Heart right ventricle (tissue), 16 donors: ENCODE measurements at places on chromosomes 2 and 18. TPM values are rescaled to one million over a fixed set of nuclear protein-coding genes. Genes with fewer than 3 reads are reported as not detected.

- H3K36me3 ChIP-seq, result no peaks in the 10 kb centered on the region
- H3K4me3 ChIP-seq, result no peak overlapping the region
- H3K4me1 ChIP-seq, result no peaks in the 10 kb centered on the region
- H3K27ac ChIP-seq, result no peak overlapping the region
These were observed 27.2 kb downstream of the FAHD2B start for GRCh38 chr2:97067279-97068004.

DNA sequence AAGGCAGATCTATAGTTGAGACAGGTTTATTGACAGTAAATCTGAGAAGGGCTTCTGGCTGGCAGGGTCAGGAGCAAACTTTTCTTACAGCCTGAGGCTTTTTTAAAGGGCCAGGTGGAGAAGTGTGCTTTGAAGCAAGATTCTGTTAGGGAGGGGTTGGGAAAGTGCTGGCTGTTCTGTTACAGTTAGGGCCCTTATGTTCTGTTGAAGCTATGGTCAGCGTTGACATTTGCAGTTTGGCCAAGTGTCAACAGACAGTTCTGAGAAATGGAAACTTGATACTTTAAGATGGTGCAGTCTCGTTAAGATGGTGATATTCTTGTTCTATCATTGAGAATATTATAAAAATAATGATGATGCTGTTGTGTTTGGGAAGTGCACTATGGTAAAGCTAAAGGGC, 154.2 kb downstream of the RDH14 start:
- H3K36me3 ChIP-seq, result no peaks in the 10 kb centered on the region
- no peaks in the 10 kb centered on the region for H3K4me1 ChIP-seq
- DNase-seq, result no peak
- no peak overlapping the region for H3K27ac ChIP-seq
- H3K4me3 ChIP-seq, result no peak overlapping the region
- no peaks in the 10 kb centered on the region for H3K27me3 ChIP-seq

DNA sequence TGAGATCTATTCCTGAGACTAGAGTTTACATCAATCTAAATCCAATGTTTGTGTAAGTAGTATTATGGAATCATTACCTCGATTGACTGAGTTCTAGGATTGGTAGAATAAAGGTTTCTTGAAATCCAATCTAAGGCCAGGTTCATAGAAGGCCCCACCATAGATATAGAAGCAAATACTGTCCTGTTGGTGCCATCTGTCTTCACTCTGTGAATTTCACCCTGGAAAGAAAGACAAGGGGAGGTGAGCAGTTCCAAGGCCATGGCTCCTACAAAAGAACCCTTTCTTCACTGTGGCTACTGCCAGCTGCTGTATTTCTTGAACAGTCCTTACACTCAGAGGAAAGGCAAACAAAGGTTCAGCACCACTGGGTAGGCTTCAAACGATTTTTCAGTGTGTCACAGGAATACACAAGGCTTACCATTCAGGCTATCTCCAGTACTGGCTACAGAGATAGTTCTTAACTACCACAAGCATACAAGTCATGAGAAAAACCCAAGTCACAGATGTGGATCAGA, 137.0 kb downstream of the LRP2 start:
- H3K4me3 ChIP-seq, result no peak overlapping the region
- no peaks in the 10 kb centered on the region for H3K4me1 ChIP-seq
- H3K27ac ChIP-seq, result no peak overlapping the region

The ALPG gene
- not detected for total RNA-seq

GRCh38 chr2:105181282-105181681, 60.3 kb upstream of the GPR45 start:
- DNase-seq, result no peak
- H3K4me1 ChIP-seq, result no peaks in the 10 kb centered on the region
- no peak overlapping the region for H3K27ac ChIP-seq
- H3K4me3 ChIP-seq, result no peak overlapping the region

The CDH19 gene
- 13.2 TPM for total RNA-seq

GRCh38 chr2:156659694-156660093, 223.5 kb downstream of the GPD2 start:
- H3K27ac ChIP-seq, result no peak overlapping the region
- H3K36me3 ChIP-seq, result no peaks in the 10 kb centered on the region
- no peak overlapping the region for H3K4me3 ChIP-seq
- H3K4me1 ChIP-seq, result no peaks in the 10 kb centered on the region
- DNase-seq, result no peak

DNA sequence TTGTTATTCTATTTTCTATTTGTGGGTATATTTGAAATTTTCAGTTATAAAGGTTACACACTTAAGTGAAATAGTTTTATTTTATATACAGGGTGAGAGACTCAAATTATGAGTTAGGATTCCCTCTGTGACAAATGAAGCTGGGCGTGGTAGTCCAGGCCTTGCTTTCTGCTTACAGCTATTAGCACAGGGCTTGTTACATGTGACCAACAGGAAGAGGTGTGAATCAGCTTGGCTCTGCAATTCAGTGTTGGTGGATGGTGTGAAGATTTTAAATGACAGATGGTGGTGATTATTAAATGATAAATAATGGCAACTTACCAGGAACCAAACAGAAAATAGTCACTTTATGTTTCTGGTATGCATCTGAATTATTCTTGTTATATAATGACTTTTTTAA, 64.4 kb upstream of the NOSTRIN start:
- no peaks in the 10 kb centered on the region for H3K36me3 ChIP-seq
- DNase-seq, result no peak
- H3K4me3 ChIP-seq, result no peak overlapping the region
- H3K27me3 ChIP-seq, result no peaks in the 10 kb centered on the region

DNA sequence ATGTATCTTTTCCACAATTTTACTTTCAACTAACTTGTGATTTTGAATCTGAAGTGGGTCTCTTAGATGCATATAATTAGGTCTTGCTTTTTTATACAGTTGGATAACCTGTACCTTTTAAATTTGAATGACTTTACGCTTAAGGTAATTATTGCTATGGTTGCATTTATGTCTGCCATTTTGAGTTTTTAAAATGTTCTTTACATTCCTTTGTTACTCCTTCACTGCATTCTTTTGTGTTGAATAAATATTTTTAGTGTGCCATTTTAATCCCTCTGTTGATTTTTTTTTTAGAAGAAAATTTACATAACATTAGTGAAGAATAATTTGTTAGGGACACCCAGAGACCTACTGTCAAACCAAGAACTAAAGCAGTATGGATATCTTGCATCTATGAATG, 65.3 kb downstream of the BIRC6 start:
- peaks cover 18% of the 10 kb centered on the region for H3K36me3 ChIP-seq
- no peaks in the 10 kb centered on the region for H3K27me3 ChIP-seq
- H3K4me3 ChIP-seq, result no peak overlapping the region
- no peak for DNase-seq
- H3K27ac ChIP-seq, result no peak overlapping the region
- H3K4me1 ChIP-seq, result peaks cover 4% of the 10 kb centered on the region

The UGT1A4 gene
- not detected for total RNA-seq

The REG1B gene
- total RNA-seq, result not detected

GRCh38 chr2:64727013-64727767, 73.5 kb upstream of the SERTAD2 start:
- no peak for DNase-seq
- H3K36me3 ChIP-seq, result no peaks in the 10 kb centered on the region
- H3K4me3 ChIP-seq, result peak overlapping the region; percentile 14
- peaks cover 29% of the 10 kb centered on the region for H3K4me1 ChIP-seq
- peak overlapping the region; percentile 9 for H3K27ac ChIP-seq

GRCh38 chr2:140842110-140842509, 1288.7 kb downstream of the LRP1B start:
- H3K27me3 ChIP-seq, result no peaks in the 10 kb centered on the region
- no peak overlapping the region for H3K4me3 ChIP-seq
- H3K4me1 ChIP-seq, result no peaks in the 10 kb centered on the region
- H3K36me3 ChIP-seq, result no peaks in the 10 kb centered on the region
- no peak overlapping the region for H3K27ac ChIP-seq

The NEU2 gene
- total RNA-seq, result not detected

DNA sequence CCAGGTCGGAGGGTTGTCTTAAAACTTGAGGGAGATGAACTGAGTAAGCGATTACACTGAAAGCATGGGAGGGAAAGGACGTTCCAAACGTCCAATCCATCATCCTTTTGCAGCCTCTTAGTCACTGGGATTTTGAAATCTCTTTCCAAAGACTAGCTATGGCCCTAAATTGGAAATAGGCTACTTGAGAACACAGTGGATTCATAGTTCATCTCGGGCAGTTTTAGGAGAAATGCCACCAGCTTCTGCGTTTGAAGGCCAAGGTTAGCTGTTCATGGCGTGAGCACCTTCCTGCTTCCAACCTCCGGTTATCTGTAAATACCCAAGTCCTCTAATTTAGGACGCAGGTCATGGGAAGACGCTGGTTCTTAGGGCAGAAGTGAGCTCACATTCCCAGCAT, 821 bp upstream of the EML6 start:
- no peaks in the 10 kb centered on the region for H3K4me1 ChIP-seq
- peak overlapping the region; percentile 80 for H3K27ac ChIP-seq
- peaks cover 52% of the 10 kb centered on the region for H3K27me3 ChIP-seq
- no peak for DNase-seq
- H3K4me3 ChIP-seq, result peak overlapping the region; percentile 77
